Karpas-422 (cell line): ENCODE measurements at places on chromosomes 7 and 10. TPM values are rescaled to one million over a fixed set of nuclear protein-coding genes. Genes with fewer than 3 reads are reported as not detected.

DNA sequence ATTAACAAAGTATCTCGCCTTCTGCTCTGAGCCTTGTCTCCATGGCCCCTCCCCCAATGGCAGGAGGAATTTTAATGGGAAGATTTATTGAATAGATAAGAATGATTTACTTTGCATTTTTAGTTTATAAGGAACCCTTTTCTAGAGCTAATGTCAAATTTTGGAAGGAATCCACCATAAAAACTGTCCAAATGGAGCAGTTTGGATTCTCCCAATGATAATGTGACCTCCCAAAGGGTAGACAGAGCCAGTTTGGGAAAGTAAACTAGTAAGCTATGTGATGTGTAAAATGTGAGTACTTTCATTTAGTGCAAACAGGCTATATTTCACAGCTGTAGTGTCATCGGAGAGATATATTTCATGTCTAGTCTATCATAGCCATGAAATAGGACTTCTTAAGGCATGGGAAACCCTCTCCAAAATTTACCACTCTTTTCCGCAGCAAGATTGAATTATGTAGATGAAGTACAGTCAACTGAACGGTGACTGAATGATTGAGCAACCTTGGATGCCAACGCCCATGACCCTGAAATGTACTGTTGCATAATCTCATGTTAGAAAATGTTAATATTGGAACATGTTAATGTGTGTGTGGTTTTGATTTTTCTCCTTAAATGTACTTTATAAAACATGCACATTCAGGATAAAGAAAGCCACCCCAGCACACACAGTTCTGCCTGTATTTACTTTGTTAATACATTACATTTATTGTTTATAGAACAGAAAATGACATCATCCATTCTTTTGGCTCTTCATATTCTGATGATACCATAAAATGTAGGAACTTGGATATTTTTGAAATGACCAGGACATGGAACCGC is 140.6 kb downstream of the NRP1 start:
- no peak for DNase-seq
- H3K36me3 ChIP-seq = no peaks in the 10 kb centered on the region
- no peaks in the 10 kb centered on the region for H3K27me3 ChIP-seq
- no peak overlapping the region for H3K27ac ChIP-seq

The NUP42 gene
- total RNA-seq = 68.6 and 94.8 TPM in 2 replicates

The CALY gene
- not detected in 2 replicates for total RNA-seq

DNA sequence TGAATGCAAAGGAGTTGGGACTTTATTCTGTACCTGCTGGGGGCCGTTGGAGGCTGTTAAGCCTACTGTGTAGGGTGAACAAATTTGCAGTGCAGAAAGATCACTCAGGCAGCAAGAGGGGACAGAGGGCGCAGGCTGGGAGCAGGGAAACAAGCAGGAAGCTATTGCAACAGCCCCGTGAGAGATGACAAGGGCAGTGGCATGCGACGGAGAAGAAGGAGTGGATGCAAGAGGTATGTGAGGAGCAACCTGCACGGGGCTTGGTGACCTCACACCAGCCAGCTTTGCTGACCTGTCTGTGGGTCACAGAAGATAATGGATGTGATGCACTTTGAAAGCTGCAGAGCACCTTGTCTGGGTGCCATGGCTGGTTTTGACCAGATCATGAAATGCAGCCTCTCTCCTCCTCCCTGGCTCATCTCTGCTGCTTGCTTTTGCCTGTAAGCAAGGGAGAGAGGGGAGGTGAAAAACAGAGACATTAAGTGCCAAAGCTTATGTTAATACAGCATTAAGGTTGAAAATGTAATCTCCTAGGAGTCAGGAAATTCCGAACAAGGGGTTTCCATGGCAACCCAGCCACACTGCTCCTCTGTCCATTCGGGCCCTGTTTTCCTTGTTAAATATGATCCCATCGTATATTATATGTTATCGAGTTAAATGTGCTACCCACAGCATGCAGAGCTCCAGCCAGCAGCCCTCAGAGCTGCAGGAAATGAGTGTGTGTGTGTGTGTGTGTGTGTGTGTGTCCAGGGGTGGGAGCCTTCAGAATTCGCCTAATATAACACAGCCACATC is 314.3 kb upstream of the ZMIZ1 start:
- peaks cover 22% of the 10 kb centered on the region for H3K4me1 ChIP-seq
- no peak overlapping the region for H3K27ac ChIP-seq
- H3K27me3 ChIP-seq = 0 out of 2 replicates have a peak, but pooled peaks cover 3% of the 10 kb centered on the region

DNA sequence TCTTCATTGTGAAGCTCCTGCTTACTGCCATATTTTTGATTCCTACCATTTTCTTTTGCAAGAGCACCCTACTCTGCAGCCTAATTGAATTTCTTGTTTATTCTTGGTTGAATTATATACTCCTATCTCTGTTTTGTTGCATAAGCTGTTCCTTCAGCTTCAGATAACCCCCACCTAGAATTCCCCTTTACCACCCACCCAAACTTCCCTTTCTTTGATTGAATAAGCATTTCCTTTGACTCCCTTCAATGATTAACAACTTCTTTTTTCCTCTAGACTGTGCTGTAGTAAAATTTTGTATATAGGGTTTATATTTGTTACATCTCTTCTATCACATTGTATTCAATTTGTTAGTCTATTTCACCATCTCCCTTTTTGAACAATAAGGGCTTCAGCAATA is 168.1 kb downstream of the GPR37 start:
- no peak overlapping the region for H3K4me3 ChIP-seq
- no peak for DNase-seq
- no peaks in the 10 kb centered on the region for H3K27me3 ChIP-seq
- no peak overlapping the region for H3K27ac ChIP-seq
- no peaks in the 10 kb centered on the region for H3K4me1 ChIP-seq
- H3K36me3 ChIP-seq = no peaks in the 10 kb centered on the region

The ENO4 gene
- total RNA-seq = not detected in 2 replicates

- H3K4me1 ChIP-seq = peaks cover 13% of the 10 kb centered on the region
- H3K27me3 ChIP-seq = no peaks in the 10 kb centered on the region
- H3K27ac ChIP-seq = no peak overlapping the region
- no peak overlapping the region for H3K4me3 ChIP-seq
These were observed 39.9 kb downstream of the LDB3 start for GRCh38 chr10:86708068-86708782.

DNA sequence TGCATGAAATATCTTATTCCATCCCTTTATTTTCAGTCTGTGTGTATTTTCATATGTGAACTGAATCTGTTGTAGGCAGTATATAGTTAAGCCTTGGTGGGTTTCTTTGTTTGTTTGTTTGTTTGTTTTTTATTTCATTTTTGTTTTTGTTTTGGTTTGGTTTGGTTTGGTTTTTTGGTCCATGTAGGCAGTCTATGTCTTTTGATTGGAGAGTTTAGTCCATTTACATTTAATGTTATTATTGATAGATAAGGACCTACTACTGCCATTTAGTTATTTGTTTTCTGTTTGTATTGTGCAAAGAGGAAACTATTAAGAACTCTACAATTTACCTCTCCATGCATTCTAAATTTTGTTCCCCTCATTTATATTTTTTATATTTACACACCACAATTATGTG is 695.9 kb upstream of the GRM3 start:
- no peaks in the 10 kb centered on the region for H3K27me3 ChIP-seq
- DNase-seq = no peak
- no peak overlapping the region for H3K4me3 ChIP-seq
- no peaks in the 10 kb centered on the region for H3K4me1 ChIP-seq

The SFMBT2 gene
- 28.8 and 41.5 TPM in 2 replicates for total RNA-seq

The CADPS2 gene
- total RNA-seq = not detected in 2 replicates

DNA sequence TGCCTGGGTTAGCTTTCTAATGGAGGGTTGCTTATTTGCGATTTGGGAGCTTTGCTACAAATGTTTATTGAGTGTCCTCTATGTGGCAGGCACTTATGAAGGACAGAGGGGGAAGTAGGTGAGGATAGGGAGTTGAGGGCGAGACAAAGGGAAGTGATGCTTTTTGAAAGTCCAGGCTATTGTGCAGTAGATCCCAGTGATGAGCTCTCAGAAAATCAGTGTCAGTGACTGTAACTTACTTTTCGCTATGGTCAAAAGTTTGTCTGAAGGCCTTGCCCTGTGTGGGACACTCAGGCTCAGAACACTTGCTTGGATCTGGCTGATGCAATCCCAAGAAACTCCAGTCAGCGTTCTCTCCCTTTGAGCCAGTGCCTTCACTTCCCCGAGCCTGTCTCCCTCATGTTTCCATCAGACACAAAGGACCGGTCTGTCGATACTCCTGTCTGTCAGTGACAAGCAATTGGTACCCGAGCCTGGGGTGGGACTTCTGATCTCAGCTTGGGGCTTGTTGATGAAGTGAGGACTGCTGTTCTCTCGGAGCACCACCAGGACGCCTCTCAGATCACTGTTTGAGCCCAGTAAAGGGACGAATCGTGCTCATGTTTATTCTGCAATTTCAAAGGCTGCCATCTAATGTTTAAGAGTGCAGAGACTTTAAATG is 63.1 kb upstream of the SORCS3 start:
- H3K4me1 ChIP-seq = no peaks in the 10 kb centered on the region
- no peak overlapping the region for H3K27ac ChIP-seq
- DNase-seq = no peak

DNA sequence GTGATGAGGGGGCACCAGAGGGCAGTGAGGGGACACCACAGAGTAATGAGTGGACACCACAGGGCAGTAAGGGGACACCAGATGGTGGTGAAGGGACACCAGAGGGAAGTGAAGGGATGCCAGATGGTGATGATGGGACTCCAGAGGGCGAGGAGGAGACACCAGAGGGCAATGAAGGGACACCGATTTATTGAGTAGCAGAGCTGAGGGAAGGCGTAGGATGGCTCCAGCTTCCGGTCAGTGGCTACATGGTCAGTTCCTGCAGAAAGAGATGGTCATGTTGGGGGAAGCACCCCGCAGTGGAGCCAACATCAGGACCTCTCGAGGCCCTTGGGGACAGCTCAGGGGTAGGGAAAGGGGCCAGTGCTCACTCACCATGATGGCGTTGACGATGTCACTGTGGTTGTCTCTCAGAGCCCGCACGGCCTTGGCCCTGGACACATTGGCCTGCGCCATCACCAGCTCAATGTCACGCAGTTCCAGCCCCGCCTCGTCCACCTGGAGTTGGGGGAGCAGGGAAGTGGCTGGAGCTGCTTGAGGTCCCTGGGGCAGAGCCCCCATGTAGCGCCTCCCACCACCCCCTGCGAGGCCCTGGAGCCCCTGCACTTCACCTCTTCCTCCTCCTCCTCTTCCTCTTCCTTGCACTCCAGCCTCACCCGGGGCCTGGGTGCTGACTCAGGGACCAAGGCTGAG is 8.4 kb downstream of the NACAD start:
- no peak overlapping the region for H3K4me3 ChIP-seq
- H3K27me3 ChIP-seq = no peaks in the 10 kb centered on the region
- peaks cover 3% of the 10 kb centered on the region; the same call in 1 of the 2 replicates for H3K36me3 ChIP-seq
- H3K27ac ChIP-seq = no peak overlapping the region

GRCh38 chr7:45143616-45144015 is 14.0 kb upstream of the RAMP3 start:
- H3K4me1 ChIP-seq = peaks cover 16% of the 10 kb centered on the region
- H3K27me3 ChIP-seq = no peaks in the 10 kb centered on the region
- H3K27ac ChIP-seq = no peak overlapping the region

The CAMK2B gene
- not detected in 2 replicates for total RNA-seq

- H3K4me1 ChIP-seq = peaks cover 36% of the 10 kb centered on the region
- no peak overlapping the region for H3K27ac ChIP-seq
- peaks cover 77% of the 10 kb centered on the region for H3K36me3 ChIP-seq
- no peak overlapping the region for H3K4me3 ChIP-seq
- no peak for DNase-seq
These were observed 55.9 kb upstream of the NCF1 start for GRCh38 chr7:74717889-74718288.

DNA sequence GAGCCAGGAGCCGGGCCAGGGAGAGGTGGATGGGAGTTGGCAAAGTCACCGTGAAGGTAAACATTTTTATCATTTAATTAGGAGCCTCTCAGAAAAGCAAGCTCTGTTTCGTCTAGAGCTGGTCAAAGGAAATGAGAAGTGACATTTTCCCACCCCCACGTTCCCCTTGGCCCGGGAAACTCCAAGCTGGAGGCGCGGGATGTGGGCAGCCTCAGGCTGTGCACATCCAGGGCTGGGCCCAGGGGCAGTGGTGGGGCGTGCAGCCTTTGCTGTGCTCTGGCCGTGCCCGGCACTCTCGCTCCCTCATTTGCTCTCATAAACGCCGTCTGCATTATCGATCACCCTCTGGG is 135.6 kb upstream of the RET start:
- H3K27me3 ChIP-seq = no peaks in the 10 kb centered on the region
- H3K36me3 ChIP-seq = no peaks in the 10 kb centered on the region
- no peak for DNase-seq
- H3K27ac ChIP-seq = no peak overlapping the region
- no peak overlapping the region for H3K4me3 ChIP-seq

DNA sequence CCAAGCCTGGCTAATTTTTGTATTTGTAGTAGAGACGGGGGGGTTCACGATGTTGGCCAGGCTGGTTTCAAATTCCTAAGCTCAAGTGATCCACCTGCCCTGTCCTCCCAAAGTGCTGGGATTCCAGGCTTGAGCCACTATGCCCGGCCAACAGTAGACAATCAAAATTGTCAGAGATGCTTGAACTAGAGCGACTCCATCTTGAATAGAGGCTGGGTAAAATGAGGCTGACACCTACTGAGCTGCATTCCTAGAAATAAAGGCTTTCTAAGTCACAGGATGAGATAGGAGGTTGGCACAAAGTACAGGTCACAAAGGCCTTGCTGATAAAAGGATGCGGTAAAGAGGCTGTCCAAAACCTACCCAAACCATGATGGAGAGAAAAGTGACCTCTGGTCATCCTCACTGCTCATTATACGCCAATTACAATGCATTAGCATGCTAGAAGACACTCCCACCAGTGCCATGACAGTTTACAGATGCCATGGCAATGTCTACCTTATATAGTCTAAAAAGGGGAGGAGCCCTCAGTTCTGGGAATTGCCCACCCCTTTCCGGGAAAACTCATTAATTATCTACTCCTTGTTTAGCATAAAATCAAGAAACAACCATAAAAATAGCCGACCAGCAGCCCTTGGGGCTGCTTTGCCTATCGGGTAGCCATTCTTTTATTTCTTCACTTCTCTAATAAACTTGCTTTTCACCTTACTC is 134.5 kb downstream of the BAMBI start:
- no peak overlapping the region for H3K4me3 ChIP-seq
- no peaks in the 10 kb centered on the region for H3K36me3 ChIP-seq
- 0 out of 2 replicates have a peak, but pooled peaks cover 4% of the 10 kb centered on the region for H3K27me3 ChIP-seq
- no peak for DNase-seq
- H3K27ac ChIP-seq = no peak overlapping the region
- H3K4me1 ChIP-seq = no peaks in the 10 kb centered on the region

- no peaks in the 10 kb centered on the region for H3K27me3 ChIP-seq
- no peaks in the 10 kb centered on the region for H3K36me3 ChIP-seq
- no peaks in the 10 kb centered on the region for H3K4me1 ChIP-seq
- DNase-seq = no peak
- no peak overlapping the region for H3K27ac ChIP-seq
These were observed 141.8 kb downstream of the ST7 start for GRCh38 chr7:117095055-117095454.

DNA sequence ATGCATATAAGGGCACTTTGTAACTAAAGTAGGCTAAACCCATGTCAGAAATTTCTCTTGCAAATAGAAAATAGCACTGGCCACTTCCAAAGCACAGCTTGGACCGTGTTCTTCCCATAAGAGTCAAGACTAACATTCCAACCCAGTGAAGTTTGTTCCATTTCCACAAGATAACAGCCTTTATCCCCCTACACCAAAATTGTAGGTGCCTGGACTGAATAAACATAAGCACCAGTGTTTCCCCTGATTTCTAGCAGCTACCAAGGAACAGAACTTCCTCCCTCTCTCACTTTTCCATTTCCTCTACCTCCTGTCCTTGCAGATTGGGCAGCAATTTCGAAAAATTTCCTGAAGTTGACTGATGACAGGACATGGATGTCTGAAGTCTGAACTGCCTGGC is 219.7 kb downstream of the CREB5 start:
- H3K27me3 ChIP-seq = no peaks in the 10 kb centered on the region
- no peak for DNase-seq
- no peaks in the 10 kb centered on the region for H3K36me3 ChIP-seq
- no peak overlapping the region for H3K27ac ChIP-seq
- H3K4me1 ChIP-seq = peaks cover 21% of the 10 kb centered on the region
